ENCODE measurements at places on chromosomes 12 and 14. TPM values are rescaled to one million over a fixed set of nuclear protein-coding genes. Genes with fewer than 3 reads are reported as not detected.

DNA sequence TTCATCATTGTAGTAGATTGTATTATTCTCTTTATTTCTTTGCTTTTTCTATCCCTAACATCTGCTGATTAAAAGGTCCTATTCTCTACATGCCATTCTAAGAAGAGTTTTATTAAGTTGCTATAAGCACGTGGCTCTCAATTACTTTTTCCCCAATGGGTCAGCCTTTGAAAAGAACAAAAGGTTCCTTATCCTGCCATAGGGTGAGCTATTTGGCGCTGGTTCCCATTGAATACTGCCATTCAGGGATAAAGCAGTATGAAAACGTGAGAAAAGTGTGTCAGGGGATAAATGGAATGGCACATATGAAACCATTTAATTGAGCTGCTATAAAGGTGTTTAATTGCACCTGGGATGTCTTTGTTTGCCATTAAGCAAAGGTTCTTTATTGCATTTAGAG is 80.9 kb downstream of the SYNE2 start:
- no peak for DNase-seq

- DNase-seq = no peak
Observed at GRCh38 chr12:58393152-58393551, 451.8 kb downstream of the ATP23 start.

- DNase-seq = no peak
Observed at GRCh38 chr12:109910969-109911348, 10.9 kb downstream of the TCHP start.

- peak; percentile 7 for DNase-seq
Observed at GRCh38 chr12:101570047-101570446, 24.7 kb upstream of the MYBPC1 start.

DNA sequence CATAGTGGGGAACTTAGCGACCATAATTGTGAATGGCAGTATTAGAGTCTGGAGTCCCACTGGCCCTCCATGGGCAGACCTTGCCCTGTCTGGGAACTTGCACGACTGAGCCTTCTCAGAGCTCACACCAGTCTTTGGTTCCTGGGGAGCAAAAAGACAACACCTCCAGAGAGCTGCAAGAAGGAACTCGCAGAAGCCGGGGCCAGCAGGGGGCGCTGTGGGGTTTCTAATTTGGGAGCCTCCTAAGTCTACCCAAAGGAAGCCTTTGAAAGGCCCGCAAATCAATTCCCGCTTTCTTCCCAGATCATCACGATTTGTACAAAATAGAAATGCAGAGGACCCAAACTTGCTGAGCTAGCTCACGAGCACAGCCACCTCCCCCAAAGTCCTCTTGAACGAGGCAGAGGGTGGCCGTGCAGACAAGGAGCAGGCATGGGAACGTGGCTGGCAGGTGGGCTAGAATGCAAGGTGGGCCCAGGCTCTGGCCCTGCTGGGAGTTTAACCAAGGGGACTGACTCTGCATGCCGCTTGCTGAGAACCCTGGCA is 46.3 kb upstream of the FBXO21 start:
- peak; percentile 14 for DNase-seq

Gene B4GALNT1
- total RNA-seq = 0.13 TPM

Gene SERPINA12
- total RNA-seq = not detected

Data from dermis microvascular lymphatic vessel endothelial cell (primary cell).